T-helper 17 cell (primary cell): ENCODE measurements at places on chromosomes 7 and 10.

DNA sequence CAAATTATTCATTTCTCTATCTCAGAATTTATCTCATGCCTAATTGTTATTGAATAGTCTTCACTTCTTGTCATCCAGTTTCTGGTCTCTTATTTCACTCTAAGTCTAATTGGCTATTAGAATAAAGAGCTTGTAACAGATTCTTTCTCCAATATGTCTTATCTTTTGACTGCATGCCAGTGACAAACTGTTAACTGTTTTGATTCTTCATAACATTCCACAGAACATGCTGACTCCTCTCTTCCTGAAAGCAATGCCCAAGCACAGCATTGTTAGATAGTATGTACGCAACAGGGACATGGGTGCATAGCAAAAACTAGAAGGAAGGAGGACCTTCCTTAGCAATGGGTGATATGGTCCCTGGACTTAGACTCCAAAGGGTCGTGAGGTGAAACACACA is 65.4 kb downstream of the TRUB1 start:
- DNase-seq = no peak

DNA sequence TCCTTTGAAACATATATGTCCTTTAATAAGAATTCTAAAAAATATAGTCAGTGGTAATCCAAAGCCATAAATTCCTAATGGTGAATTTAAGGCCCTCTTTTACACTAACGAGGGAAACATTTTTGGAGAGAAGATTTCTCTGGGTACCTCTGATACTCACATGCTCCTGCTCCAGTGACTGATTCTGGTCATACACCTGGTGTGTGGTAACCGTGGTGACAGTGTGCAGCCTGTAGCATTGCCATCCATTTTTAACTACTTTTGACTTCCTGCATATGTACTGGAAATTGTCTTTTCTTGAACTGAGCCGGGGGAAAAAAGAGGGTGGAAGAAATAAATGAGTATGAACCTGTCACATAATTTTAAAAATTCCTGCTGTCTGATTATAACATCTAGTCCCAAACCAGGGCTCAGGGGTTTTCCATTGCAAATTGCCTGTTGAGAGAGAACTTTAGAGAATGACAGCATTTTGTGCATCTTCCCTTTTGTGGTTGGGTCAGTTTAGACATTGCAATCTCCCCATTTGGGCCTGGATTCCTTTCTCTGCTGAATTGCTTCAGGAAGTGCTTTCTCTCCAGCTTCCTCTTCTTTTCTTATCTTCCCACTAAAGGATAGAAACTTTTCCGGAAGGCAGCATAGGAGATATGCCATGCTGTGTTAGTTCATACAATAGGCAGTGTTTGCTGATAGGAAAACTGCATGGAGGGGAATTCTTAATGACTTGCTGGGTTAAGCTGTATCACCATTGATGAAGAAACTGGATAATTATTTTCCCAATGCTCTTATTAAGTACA is 125.5 kb downstream of the GRM3 start:
- no peak for DNase-seq

- no peak for DNase-seq
Observed at GRCh38 chr7:22356010-22356691, 803 bp downstream of the RAPGEF5 start.

DNA sequence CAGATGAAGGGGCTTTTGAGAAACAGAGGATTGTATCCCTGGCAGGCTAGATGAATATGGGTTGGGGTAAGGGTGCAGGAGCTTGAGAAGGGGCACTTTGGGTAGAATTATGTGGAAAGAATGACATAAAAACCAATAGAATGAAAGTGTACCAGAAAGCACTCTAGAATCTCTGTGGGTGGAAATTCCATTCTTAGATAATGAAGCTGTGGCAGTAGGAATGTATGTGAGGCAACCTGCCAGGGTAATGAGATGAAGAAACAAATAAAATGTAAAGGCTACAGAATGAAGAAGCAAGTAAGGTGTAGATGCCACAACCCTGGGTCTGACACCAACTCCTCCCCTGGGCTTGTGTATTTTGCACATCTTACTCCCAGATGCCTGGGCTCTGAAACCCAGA is 16.8 kb downstream of the NOBOX start:
- DNase-seq = no peak
